ENCODE measurements at places on chromosomes 3 and 15. TPM values are rescaled to one million over a fixed set of nuclear protein-coding genes. Genes with fewer than 3 reads are reported as not detected.

Gene DLL4
- total RNA-seq: 0.10 TPM

Gene PCBP4
- total RNA-seq: 14.7 TPM

Gene AADACL2
- not detected for total RNA-seq

Gene TFG
- 189 TPM for total RNA-seq

Gene CDHR4
- total RNA-seq: not detected

Gene MYO5C
- total RNA-seq: 2.5 TPM

Gene ADCY5
- not detected for total RNA-seq

Gene SNURF
- 3.0 TPM for total RNA-seq

Gene PAQR5
- 1.3 TPM for total RNA-seq

Gene HTR3E
- not detected for total RNA-seq

Gene GOLGA8R
- total RNA-seq: 0.86 TPM

Gene REC114
- total RNA-seq: not detected

Gene GOLGA6L6
- total RNA-seq: not detected

Gene PLA1A
- not detected for total RNA-seq

Gene FRMD5
- total RNA-seq: 4.1 TPM

Gene GOLGA8J
- total RNA-seq: not detected

Gene TMEM40
- 0.74 TPM for total RNA-seq

Gene SELENOS
- total RNA-seq: 86.5 TPM

Gene CASR
- total RNA-seq: not detected

Gene CHRNA3
- not detected for total RNA-seq

Gene CLDN1
- 1.8 TPM for total RNA-seq

Gene MFSD1
- total RNA-seq: 180 TPM

Gene TP53BP1
- 40.6 TPM for total RNA-seq

Gene ACKR2
- 0.02 TPM for total RNA-seq

Gene IL17RD
- 1.6 TPM for total RNA-seq
